ENCODE measurements at places on chromosomes 2 and 18.
A peak's percentile ranks its signal among the peaks of the same experiment; 100 is the strongest.

- ATAC-seq, result no peak
Measured at GRCh38 chr2:75464348-75464946, 96.3 kb downstream of the EVA1A start.

DNA sequence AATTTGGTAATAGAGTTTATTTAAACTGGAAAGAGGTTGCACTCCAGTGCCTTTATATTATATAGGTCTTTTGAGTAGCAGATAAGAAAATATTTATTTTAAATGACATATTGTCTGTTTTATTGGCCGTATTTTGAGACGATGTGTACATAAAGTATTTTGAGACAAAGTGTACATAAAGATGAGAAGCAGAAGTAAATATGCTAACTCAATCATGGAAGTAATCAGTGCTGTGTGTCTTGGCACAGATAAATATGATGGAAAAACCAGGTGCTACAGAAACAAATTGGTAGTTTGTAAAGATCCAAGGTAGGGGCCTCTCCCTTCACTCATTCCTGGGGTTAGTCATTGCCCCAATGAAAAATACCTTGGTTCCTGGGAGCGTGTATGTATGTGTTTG, 382.9 kb downstream of the DSEL start:
- no peak for ATAC-seq

DNA sequence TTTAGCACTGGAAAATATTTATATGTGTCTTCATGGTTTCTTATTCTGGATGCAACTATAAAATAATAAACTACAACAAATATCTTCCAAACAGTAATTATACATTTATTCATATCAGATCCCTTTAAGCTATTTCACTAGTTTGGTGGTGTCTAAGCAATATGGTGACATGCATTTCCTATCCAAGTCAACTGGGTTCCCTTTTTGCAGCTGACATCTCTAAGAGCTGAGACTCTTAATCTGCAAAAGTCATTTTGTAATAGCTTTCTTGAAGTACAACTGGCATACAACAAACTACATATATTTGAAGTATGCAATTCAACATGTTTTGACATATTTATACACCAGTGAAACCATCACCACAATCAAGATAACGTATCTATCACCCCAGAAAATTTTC, 59.9 kb upstream of the SLC1A4 start:
- no peak for ATAC-seq

DNA sequence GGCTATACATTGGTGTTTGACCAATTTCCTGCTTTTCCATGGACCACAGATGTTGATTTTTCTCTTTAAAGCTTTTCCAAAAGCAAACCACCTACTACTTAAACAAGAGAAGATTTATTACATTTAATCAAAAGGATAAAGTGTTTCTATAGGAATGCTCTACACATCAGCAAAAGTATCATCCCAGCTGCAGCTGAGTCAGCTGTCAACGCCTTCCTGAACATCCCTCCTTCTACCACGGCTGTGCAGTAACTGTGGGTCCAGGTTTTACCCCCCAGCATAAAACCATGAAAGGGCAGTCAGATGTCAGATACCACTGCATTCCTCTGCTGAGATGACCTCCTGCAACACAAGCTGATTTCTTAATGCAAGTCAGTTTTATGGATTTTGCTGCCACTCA, 524.5 kb upstream of the MEX3C start:
- no peak for ATAC-seq

DNA sequence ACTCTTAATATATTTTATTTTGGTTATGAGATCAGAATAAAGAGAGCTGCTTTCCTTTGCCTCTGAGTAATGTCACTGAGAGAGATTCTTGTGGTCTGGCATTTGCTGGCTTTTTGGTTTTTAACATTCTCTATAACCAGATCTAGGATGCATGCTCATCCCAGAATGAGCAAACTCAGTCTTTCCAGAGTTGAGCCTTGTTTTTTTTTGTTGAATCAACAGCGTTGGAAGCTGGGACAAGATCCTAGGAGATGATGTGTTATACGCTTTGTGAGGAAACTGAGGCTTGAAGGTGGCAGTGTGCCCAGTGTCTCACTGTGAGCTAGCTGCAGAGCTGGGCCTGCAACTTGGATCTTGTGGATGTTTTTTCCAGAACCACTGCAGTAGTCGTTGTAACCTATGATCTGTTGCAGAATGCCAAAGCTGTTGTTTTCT, 19.5 kb downstream of the MYO1B start:
- ATAC-seq, result no peak

GRCh38 chr18:77042583-77042982, 90.0 kb downstream of the MBP start:
- ATAC-seq, result no peak

GRCh38 chr2:216621292-216621691, 11.9 kb upstream of the IGFBP2 start:
- peak; percentile 82 for ATAC-seq

DNA sequence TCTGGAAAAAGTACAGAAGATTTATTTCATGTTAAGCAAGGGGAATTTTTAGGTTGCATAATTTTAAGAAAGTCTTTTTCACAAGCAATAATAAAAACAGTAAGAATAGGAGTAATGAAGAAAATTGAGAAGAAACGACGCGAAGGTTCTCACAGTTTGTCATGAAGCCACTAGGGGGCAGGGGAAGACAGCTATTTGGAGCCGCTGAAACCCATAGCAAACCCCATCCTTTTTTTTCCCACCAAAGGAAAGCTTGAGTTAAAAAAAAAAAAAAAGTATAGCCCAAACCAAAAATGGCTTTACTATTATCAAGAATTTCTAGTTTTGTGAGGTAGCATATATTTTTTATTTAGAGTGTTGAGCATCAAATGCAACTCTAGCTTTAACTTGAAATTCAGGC, 300.9 kb downstream of the PHLPP1 start:
- no peak for ATAC-seq
